ENCODE measurements at places on chromosomes 16 and 17.

GRCh38 chr16:4450430-4450829 lies 24.0 kb downstream of the NMRAL1 start:
- DNase-seq: no peak

DNA sequence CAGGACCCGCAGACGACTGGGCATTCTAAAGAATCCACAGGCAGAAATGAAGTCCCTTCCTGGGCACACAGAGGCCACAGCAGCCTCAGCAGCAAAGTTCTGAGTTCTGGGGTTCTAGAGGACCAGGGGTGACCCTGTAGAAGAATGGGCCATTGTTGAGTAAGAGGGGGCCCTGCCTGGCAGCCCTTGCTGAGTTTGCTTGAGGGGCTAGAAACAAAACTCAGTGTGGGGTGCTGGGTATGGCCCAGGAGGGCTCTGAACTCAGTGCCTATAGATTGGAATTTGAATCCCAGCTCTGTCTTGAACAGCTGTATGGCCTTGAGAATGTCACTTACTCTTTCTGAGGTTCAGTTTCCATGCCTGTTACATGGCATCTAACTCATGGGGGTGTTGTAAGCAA lies at the start of gene PDILT:
TSS of gene PDILT (minus strand) at position 101 of the 400 bp plus-strand sequence. CDS start 5,437 bp downstream, outside the sequence.
- DNase-seq: no peak

GRCh38 chr16:63737633-63738032 lies 1384.2 kb downstream of the CDH11 start:
- DNase-seq: no peak

DNA sequence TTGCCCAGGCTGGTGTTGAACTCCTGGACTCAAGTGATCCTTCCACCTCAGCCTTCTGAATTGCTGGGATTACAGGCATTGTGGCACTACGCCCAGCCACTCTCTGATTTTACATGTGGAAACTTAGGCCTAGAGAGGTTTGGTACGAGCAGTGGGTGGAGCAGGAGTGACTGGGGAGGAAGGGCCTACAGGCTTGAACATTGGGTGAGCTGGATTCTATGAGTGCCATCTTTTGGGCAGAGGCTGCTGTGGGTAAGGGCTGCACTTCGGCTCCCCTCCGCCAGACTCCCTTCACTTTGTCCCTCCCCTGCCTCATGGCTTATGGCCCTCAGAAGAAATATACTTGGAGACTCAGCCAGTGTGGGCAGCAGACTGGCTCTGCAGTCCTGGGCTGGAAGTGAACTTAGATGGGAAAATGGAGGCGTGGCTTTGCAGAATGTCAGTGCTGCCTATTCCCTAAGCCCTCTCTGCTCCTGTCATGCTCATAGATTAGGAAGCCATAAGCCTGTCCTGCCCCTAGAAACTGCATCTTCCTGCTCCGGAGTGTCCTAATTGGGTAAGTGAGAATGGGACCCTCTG lies 9.5 kb upstream of the MRC2 start:
- no peak for DNase-seq

DNA sequence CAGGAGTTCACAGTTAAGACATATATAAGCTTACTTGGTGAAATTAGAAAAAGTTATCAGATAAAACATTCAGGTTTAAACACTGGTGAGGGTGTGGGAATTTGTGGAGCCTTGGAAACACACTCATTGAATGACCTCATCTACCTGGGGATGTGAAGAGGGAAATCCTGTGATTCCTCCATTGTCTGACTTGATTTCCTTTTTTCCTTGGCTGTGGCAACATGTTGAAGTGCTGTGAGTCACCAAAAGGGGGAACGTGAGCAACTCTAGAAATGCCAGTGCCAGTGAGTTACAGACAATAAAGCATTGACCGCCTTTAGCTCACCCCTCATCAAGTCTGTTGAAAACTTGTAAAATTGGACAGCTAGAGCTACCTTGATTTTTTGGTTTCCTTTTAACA lies 1.8 kb downstream of the HMOX2 start:
- DNase-seq: no peak

DNA sequence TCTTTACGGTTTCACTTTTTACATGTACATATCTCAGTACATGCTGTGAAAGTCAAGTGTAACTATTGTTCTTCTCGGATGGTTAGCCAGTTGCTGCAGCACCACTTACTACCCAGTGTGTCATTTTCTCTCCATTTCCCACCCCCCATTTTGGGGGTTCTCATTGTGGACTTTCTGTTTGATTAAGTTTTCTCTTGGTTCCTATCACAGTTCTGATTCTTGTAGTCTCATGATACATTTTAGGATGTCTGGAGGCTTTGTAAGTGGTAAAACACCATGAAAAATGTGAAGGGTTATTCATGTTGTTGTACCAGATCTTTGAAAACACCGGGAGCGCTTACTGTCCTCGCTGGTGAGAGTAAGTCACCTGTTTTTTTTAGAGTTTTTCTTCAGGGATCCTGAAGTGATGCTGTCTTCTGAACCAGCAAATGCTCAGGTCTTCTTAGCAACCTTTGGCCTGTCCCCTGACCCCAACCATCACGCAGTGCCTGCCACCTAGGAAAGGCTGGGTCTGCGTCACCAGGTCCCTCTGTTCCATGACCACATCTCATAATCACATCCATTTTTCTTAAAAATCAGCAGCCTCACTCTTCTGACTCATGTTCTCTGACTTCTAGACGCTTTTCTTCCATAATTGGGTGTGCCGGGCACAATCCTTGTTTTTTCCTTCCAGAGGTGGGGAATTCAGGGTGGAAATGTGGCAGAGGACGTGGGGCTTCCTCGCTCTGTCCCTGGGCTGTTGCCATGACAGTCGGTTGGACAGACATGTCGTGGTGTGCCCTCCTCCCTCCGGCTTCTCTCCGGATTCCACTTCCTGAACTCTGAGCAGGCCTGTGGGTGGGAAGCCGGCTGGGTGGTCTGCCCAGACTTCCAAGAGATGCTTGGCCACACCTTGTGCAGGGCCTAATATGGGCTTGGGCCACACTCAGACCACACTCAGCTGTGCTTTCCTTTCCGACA lies 102.6 kb downstream of the NTN1 start:
- no peak for DNase-seq

DNA sequence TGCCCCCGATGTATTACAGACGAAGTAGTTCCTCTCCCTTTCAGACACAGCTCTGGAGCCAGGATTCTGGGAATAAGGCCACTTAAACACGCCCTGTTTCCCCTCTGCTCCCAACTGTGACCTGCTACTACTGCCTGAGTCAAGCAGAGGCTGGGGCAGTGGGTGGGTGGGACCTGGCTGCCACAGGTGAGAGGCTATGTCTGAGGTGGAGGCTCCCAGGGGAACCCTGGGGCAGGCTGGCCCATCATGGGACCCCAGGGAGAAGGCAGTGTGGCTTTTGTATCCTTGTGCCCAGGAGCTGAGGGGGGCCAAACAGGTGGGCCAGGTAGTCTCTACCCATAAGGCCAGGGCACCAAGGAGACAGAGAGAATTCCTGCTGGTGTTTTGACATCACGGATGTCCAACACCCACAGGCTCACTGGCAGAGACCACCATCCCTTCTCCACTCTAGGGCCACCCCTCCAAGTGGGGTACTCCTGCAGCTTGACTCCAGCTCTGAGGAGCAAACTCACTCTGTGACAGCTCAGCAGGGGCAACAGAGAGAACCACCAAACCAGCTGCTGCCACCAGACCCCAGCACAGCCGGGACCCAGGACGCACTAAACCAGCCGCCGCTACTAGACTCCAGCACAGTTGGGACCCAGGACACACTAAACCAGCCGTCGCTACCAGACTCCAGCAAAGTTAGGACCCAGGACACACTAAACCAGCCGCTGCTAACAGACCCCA lies 105.3 kb upstream of the SMURF2 start:
- DNase-seq: no peak

DNA sequence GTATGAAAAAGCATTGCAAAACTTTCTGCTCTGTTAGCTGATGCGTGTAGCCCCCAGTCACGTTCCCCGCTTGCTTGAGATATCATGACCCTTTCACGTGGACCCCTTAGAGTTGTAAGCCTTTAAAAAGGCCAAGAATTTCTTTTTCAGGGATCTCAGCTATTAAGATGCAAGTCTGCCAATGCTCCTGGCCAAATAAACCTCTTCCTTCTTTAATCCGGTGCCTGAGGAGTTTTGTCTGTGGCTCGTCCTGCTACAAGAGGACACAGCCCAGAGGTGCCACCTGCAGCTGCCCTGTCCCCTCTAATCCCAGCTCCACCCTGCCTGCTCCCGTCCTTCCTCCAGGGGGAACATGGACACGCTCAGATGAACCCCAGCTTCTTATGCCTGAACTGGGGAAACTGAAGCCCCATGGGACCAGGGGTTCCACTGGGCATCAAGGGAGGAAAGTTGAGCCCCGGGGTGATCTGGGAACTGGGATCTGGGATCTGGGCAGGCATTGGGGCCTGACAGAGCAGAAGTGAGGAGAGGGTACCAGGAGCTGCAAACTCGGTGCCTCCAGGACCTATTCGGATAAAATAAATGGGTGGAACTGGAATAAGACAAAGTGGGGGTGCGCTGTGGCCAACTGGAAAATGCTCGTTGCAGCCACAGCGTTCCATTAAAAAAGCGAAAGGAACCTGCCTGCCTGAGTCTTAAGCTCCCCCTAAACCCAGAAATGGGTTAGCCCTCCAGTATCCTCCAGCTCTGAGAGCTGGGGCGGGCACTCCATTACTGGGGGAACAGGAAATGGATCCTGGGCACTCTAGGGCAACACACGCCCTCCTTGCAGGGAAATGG lies 19.7 kb downstream of the QPRT start:
- DNase-seq: no peak

GRCh38 chr16:24822542-24822941 lies 23.2 kb upstream of the SLC5A11 start:
- no peak for DNase-seq

GRCh38 chr17:49739641-49740271 lies 24.2 kb downstream of the FAM117A start:
- peak; percentile 93 for DNase-seq

DNA sequence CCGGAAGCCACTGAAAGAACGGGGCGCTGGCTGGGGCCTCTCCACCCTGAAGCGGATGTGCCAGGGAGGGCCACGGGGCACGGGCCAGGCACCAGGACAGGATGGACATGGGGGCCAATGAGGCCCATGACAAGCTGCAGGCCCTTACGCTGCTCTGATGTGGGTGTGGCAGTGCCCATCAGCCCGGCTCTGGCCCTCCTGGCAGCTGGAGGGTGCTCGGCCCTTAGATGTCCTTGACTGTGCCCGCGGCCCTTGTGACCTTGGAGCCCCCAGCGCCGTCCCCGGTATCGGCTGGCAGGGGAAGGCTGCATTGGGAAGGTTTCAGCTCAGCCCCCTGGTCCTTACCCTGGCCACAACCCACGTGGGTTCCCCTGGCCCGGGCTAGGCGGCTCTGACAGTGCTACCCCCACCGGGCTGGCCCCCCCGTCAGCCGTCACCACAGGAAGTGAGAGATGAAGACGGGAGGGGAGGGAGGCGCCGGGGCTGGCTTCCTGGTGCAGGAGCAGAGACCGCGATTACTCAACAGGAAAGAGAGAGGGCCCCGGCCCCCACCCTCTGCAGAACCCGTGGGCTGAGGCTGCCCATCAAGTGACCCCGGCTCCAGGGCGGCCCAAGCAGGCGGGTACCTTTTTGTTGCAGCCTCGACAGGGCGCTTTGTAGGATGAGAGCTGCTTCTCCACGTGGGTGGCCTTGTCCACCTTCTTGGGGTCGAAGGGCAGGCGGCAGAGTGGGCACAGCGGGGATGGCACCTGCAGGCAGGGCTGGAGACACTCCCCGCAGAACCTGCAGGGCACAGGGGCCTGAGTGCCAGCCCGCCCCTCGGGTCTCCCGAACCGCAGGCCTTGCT lies 5.3 kb downstream of the RNF166 start:
- peak; percentile 87 for DNase-seq

DNA sequence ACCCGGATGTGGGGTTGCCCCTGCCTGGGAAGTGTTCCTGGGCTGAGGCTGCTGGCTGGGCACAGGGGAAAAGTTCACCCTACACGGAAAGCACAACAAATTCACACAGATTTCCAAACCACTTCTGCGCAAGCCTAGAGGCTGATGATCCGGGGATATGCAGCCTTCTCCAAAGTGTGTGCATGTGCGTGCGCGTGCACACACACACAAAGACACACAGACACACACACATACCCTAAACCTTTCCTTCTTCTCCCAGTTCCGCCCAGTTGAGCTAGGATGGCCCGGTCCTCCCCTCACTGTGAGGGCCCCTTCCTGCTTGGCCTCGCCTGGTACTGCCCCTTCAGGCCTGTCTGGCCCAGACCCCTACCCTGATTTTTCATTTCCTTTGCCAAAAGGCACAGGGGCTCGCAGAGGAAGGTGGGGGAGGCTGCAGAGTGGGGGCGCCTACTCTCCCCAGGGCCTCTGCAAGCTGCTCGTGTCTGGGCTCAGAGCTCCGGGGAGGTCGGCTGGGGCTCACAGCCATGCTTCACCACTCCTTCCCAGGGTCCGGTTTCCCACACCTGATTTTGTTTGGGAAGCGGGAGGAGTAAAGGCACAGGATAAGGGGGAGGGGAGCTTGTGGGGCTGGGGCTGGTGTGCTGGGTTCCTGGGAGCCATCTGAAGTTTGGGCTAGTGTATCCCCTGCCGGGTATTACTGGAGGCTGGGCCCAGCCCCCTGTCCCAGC lies 144.7 kb downstream of the ENGASE start:
- no peak for DNase-seq

DNA sequence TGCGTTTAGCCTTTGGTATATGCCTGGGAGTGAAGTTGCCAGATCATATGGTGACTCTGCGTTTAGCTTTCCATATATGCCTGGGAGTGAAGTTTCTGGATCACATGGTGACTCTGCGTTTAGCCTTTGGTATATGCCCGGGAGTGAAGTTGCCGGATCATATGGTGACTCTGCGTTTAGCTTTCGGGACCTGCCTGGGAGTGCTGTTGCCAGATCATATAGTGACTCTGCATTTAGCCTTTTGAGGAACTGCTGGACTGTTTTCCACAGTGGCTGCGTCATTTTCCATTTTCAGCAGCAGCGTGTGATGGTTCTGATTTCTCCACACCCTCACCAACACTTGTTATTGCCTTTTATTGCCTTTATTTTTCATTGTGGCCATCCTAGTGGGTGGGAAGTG lies 73.0 kb downstream of the OR1D5 start:
- DNase-seq: no peak

- DNase-seq: no peak
Measured at GRCh38 chr17:65402513-65403496, 158.6 kb downstream of the AXIN2 start.

DNA sequence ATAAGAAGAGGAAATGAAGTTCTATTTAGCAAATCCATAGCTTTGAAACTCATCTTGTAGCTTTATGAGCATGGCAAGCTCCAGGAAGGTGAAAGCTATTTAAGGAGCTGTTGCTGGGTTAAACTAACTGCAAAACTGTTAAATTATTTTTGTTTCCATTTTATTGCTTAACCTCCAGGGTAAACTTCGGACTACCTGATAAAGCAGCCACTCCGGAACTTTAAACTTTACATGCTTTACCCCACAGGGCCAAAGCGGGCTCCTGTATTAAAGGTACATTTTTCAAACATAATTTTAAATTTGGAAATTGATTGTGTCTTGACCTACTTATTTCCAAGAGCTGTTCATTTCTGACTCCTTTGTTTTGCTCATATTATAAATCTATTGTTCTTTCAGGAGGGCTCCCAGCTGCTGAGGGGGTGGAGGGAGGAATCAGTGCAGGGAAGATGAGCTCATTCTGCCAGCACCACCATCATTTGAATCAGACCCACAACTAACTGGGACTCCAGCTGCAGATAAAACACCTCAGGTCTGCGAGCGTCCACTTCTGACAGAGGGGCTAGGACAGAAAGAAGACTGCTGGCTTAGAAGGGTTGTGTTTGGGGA lies 157.9 kb downstream of the IRX3 start:
- DNase-seq: no peak

All from stimulated activated CD4-positive, alpha-beta T cell treated with anti-CD3 and anti-CD28 coated beads, Interleukin-15, amount 100 ng/mL, for 1 hour (primary cell).